ENCODE measurements at places on chromosomes 5 and 9.

DNA sequence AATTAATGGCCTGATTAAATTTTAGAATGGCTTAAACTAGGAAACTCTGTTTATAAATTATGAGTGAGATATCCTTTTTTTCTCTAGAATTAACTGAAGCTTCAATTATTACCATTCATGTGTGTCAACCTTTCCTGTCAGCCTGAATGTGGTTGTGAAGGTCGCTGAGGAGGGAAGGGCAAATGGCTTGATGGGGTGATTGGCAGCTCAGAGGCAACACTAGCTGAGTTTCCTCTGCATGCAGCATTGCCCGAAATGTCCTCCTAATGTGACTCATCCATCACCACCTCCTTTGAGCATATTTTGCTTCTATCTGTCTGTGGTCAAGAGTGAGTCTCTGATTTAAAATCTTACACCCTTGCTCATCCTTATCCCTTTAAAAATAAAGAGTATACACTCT is 281.9 kb downstream of the TENT4A start:
- no peak for DNase-seq

DNA sequence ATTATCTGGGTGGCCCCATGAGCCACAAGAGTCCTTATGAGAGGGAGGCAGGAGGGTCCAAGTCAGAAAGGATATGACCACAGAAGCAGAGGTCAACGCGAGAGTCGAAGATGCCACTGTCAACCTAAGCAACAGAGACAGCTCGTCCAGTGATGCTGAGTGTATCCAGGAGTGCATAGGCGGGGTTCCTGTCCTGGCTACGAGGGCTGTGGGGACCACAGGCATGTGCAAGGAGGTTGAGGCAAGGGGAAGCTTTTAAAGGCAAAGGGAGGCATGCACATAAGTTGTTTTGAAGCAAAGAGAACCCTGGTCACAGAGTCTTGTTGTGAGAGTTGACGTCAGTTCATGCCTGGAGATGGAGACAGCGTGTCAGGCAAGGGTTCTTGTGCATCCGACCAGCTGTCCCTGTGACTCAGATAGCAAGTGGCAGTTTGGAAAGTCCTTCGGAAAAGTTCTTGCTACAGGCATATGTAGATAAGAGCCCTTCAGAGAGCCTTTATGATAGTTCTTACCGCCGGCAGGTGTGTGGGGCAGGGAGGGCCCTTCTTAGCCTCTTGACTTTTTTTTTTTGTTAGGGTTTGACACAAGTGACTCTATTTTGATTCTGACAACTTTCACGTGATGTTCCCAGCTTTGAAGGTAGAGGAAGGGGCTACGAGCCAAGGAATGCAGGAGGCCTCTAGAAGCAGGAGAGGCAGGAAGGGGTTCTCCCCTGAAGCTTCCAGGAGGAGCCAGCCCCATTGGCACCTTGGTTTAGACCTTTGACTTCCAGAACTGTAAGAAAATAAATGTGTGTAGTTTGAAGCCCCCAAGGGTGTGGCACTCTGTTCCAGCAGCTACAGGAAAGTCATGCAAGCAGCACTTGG is 66.0 kb upstream of the FCN1 start:
- DNase-seq, result peak; percentile 84

DNA sequence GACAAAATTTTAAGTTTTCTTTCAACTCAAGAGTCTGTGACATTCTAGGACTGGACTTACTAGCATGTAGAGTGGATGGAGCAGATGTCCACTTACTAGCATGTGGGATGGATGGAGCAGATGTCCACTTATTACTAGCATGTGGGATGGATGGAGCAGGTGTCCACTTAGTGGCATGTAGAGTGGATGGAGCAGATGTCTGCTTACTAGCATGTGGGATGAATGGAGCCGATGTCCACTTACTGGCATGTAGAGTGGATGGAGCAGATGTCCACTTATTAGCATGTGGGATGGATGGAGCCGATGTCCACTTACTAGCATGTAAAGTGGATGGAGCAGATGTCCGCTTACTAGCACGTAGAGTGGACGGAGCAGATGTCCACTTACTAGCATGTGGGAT is 2.4 kb downstream of the SLC36A1 start:
- DNase-seq, result peak; percentile 94

- DNase-seq, result no peak
These were observed 104.6 kb downstream of the CDK5RAP2 start for GRCh38 chr9:120475341-120475740.

GRCh38 chr9:115103746-115104477 is 14.0 kb downstream of the TNC start:
- no peak for DNase-seq

DNA sequence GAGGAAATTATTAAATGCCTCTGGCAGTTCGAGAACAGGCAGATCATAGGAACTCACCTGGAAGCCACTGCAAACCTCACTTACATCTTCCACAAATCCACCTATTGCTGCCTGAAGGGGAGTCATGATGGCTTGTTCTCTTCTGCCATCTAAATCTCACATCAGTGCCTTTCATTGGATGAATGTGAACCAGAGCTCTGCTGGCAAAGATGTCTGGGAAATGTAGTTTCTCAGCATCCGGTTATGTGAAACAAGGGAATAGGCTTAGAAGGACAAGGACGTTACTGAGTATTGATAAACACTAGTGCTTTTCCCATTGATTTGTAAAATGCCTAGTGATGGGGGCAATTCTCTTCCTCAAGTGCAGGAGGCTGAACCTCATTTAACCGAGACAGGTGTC is 483.3 kb downstream of the ARHGEF28 start:
- DNase-seq, result no peak

DNA sequence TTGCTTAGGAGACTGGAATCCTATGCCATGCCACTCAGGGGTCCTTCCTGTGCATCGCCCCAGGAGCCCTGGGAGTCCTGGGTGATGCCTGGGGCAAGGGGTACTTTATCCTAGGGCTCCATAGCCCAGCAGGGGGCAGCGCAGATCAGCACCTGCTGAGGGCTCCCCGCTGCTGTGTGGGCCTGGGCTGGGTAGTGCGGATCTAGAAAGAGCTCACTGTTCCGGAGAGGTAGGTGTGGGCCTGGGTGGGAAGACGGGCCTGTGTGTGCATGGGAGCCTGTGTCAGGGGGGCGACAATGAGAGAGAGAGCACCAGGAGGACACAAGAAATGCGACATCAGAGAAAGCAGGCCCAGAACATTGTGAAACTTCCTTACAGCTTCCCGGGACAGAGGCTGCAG is 11.4 kb upstream of the DAB2IP start:
- peak; percentile 66 for DNase-seq

- no peak for DNase-seq
These were observed 71.4 kb downstream of the SLC12A2 start for GRCh38 chr5:128154943-128155342.

- DNase-seq, result no peak
These were observed 46.5 kb downstream of the MRPS27 start for GRCh38 chr5:72273547-72273946.

GRCh38 chr5:139689631-139690063 is 41.5 kb downstream of the CXXC5 start:
- DNase-seq, result peak; percentile 25

- no peak for DNase-seq
These were observed 56.7 kb upstream of the EQTN start for GRCh38 chr9:27353474-27354229.

DNA sequence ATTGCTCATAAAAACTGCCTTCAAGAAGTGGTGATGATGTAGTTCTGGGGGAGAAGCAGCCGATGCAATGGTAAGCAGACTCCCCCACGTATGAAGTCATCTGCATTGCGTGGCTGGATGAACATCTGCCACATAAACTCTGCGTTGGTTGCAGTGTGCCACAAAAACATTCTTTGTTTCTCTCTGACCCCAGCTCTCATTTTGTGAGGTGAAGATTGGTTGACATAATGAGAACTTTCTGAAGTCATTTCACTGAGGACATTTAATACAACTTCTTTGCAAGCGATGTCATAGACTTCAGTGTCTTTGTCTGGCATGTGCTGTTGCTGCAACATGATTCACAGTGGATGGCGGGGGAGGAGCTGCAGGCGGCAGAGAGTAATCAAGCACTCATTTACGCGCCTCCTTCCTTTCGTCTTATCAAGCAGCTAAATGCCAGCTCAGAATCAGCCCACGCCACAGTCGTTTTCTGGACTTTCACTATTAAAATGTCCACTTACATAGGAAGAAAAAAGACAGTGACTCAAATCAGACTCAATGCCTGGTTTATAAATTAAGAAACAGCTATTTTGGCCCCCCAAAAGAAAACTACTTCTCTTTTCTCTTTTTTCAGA is 91.5 kb upstream of the NFIL3 start:
- DNase-seq, result no peak

DNA sequence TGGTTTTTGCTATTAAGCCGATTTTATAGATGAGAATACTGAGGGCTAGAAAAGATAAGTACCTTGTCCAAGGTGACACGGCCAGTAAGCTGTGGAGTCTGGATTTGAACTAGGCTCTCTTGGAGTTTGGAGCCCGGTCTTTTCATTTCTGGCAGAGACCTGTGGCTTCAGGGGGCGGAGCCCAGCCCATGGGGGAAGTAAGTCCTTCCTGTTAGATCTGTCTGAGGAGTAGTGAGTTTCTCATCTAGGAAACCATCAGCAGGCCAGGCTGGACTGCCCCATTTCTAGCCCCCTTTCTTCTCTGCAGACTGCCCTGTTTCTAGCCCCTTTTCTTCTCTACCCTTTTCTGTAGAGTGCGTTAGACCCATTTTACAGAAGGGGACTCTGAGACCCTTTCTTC is 521 bp upstream of the PTGS1 start:
- no peak for DNase-seq

DNA sequence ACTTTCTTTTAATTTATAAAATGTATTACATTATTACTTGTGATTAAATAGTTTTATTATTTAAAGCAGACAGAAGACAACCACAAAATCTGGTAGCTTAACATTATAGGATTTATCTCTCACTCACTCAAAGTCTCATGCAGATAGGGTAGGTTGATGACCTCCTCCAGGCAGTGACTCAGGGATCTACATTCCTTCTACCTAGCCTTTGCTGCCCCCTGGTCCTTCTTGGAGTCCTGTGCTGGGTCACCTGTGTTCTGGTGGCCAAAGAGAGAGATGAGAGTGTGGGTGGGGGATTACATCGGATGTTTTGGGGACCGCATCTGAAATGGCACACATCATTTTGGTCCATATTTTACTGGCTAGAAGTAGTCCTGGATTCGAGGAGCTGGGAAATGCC is 95.7 kb upstream of the CTSL start:
- no peak for DNase-seq

DNA sequence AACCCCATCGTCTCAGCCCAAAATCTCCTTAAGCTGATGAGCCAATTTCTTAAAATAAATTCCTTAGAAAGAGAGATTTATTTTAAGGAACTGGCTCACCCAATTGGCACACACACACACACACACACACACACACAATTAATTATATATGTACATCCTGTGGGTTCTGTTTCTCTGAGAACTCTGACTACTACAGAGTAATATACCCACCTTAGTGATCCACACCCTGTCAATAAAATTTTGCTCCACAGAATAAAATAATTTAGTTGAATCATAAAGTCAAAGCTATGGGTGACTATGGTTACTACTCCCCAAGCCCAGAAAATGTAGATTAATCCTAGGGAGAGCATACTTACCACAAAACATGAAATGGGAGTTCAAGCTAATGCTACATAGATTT is 131.0 kb downstream of the DMAC1 start:
- DNase-seq, result no peak

DNA sequence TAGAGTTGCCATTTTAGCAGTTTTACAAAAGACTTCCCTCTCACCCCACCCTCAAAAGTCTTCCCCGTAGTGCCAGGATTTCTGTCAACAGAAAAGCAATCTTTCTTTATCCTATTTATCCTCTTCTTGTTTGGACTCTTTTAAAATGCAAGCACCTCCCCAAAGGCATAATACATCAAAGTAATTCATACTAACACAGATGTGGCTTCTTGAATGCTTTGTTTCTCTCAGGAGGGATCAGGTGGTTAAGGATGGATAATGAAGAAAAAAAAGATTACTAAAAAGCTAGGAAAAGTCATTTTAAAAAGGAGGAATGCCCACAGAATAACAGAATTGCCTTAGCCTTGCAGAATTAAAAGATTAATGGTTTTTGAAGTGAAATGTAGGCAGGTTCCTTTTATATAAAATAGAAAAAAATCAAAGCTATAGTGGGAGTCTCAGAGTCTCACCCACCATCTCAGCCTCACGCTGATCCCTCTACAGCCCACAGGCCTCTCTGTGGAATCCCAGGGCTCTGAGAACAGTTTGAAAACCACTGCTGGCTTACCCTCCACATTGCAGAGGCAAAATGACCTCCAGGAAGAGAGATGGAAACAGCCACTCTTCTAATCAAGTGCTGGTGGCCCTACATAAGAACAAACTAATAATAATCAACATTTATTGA is 102.2 kb downstream of the GCNT1 start:
- no peak for DNase-seq

- DNase-seq, result no peak
These were observed 49.6 kb downstream of the NIPAL4 start for GRCh38 chr5:157509587-157509986.

- no peak for DNase-seq
These were observed 50.2 kb downstream of the CFAP77 start for GRCh38 chr9:132460240-132460639.

- no peak for DNase-seq
These were observed 213.7 kb downstream of the NXNL2 start for GRCh38 chr9:88748566-88749261.

DNA sequence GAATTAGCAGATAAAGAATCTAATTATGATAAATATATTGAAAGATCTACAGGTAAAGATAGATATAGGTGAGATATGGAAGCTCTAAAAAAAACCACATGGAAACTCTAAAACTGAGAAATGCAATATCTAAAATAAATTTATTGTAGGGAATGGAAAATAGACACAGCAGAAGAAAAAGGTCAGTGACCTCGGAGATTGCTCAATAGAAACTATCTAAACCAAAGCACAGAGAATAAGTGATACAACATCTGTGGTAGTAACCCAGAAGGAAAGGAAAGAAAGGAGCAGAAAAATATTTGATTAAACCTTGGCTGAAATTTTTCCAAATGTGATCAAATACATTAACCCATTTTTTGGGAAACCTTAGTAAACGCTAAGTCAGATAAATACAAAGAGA is 43.1 kb upstream of the GLIPR2 start:
- DNase-seq, result no peak

- no peak for DNase-seq
These were observed 57.8 kb upstream of the LPAR1 start for GRCh38 chr9:111096051-111096450.

DNA sequence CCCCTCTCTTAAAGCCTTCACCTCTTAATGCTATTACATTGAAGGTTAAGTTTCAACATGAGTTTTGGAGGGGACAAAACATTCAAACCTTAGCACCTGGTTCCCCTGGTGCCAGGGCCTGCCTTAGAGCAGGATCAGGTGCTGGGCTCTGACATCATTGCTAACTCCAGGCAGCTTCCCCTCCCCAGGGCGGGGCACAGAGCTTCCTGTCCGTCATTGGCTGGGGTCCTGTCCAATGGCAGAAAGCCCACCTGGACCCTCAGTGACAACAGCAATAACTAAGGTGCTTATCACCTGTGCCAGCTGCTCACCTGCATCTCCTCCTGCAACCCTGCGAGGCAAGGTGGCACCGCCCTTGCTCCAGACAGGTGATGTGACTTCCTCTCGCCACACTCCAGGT is 177.4 kb downstream of the NSG2 start:
- DNase-seq, result no peak

GRCh38 chr9:96129747-96130146 is 172.2 kb downstream of the HSD17B3 start:
- DNase-seq, result no peak

Data from NCI-H524 (cell line).